ENCODE measurements at places on chromosomes 4 and X.

GRCh38 chr4:55865228-55865806, 11.9 kb downstream of the EXOC1 start:
- DNase-seq, result no peak

GRCh38 chr4:10007793-10008608, 13.3 kb downstream of the SLC2A9 start:
- DNase-seq, result no peak

DNA sequence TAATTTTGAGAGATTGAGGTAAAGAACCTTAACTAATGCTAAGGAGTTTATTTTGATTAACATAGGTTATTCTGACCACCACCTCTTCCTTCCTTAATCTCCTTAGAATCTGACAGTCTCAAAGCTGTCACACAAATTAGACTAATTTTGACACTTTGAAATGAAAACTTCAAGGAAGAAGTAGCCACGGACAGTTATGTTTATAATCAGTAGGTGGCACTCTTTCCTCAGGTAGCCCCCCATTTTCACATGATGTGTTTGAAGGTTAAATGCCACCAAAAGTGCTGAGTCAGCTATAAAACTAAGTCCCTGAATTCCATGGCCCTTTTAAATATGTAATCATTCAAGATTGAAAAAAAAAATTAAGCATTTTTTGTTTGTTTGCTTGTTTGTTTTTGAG, 22.4 kb downstream of the TMEM33 start:
- peak; percentile 52 for DNase-seq

- no peak for DNase-seq
These were observed 103.5 kb upstream of the VEGFC start for GRCh38 chr4:176896211-176896610.

- no peak for DNase-seq
These were observed 27.7 kb downstream of the PDGFRA start for GRCh38 chr4:54256491-54257486.

GRCh38 chr4:98421111-98421510, 159.9 kb downstream of the RAP1GDS1 start:
- DNase-seq, result no peak

DNA sequence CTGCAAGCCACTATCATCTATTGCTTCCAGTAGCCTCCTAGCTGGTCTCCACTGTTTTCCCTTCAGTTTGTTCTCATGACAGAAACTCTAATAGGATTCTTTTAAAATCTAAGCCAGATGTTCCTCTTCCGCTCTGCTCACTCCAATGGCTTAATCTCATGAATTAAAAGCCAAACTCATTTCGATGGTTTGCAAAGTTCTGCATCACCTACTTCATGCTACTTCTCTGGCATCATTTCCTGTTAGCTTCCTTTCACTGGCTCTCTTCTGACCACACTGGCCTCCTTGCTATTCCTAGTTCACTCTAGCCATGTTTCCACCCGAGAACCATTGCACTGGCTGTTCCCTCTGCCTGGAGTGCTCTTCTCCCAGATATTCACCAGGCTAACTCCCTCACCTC, 102.0 kb upstream of the LSM6 start:
- DNase-seq, result no peak

DNA sequence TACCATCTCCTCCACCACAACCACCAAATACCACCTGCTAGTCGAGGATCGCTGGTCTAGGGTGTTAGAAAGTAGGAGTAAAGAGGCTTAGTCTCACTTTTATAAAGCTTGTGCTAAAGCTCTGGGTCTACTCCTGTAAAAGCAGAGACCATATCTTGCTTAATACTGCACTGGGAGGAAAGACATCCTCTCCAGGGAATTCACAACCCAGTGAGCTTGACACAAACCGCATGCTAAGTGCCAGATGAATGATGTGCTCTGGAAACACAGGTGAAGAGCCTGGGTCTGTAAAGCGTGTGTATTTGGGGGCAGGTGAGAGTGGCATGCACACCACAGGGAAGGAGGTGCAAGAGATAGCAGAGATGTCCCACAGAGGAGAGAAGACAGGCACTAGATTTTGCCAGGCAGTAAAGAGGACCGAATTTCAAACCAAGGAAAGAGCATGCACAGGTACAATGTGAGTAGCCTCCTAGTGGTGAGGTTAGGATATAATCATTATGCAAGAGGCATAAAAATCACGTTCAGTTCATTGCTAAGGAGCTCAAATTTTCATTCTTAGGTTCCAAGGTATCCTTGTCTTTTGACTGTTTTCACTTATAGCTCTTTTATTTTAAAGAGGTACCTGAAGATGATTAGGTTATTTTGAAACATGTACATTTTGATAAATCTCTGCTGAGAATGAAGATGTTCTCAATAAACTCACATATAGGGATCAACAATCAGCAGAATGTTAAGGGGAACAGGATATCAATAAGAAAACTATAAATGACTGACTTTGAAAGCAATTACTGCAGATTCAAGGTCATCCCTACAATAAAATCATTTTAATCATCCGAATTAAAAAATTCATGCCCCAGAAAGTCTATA, 20.7 kb downstream of the TAPT1 start:
- no peak for DNase-seq

DNA sequence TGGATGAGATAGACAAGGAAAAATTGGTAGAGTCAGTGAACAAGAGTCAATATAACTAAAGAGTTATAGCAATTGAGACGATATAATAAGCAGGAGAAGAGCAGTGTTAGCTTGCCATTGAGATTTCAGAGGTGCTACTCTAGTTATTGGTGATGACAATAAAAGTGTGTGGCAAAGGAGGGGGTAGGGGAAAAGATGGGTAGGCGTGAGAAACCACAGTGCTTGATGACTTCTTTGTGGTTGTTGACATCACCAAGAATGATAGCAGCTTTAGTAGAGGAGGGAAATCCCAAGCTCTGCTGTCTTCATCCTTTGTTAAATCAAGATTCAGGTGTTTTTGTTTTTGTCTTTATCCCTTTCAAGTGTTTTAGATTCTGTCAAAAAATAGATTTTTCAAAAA, 179.9 kb upstream of the PPP3CA start:
- peak; percentile 22 for DNase-seq

DNA sequence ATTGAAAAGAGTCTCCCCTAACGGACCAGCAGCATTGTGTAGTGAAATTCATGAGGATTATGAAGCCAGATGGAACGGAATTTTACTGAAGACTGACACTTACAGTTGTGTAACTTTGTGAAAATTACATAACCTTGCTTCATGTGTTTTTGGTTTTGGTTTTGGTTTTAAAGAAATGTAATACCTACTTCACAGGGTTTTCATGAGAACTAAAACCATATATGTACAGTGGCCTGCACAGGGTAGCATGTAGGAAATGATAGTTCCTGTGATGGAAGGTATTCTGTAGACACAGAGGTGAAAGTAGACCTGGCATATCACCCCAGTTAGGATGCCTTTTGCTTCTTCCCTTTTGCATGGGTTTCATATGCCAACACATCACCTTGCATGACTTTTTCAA, 247.0 kb downstream of the BANK1 start:
- no peak for DNase-seq

GRCh38 chr4:165654556-165654955, 218.5 kb upstream of the TLL1 start:
- DNase-seq, result no peak

- DNase-seq, result no peak
These were observed 183.6 kb upstream of the DKK2 start for GRCh38 chr4:107219681-107220080.

DNA sequence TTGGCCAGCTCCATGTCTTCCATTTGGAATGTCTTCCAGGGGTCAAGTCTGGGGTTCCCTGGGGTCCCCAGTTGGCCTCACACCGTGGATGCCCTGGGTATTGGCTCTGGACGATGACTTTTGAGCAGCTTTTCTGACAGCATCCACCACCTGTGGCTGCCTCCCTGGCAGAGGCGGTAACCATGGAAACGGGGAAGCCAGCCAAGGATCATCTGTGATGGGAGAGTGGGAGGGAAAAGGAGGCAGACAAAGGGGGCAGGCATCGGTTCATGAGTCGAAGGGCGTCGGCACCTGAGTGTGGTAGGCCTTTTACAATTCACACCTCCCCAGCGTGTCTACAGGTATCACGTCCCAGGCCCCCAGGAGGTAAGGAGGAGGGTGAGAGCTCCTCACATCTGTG, 152.2 kb downstream of the ASMT start:
- no peak for DNase-seq

- no peak for DNase-seq
These were observed 142.1 kb downstream of the PDGFRA start for GRCh38 chr4:54371173-54371572.

GRCh38 chr4:40579983-40580382, 49.7 kb downstream of the RBM47 start:
- DNase-seq, result no peak

DNA sequence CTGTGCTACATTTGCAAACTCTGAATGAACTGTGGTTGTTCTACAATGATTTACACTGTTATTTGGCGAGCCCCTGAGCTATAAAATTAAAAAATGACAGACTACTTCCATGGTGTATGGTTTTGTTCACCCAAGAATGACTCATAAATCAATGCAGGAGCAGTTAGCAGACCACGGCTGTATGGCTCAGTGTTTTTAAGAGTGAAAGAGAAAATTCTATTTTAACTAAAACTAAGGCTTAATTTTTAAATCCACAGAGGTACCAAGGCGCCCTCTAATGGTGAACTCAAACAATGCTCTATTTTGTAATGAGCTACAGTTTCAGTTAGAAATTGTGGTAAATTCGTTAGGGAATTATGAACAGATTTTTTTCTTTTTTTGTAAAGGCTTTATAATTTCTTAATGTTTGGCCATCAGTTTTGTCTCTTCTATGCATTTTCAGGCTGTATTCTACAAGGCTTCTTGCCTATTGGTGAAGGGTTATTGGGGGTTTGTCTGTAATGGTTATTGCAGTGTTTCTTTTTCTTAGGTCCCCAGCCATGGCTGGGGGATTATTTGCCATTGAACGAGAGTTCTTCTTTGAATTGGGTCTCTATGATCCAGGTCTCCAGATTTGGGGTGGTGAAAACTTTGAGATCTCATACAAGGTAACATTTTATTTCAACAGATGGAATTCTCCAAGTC, 32.5 kb downstream of the HMGB2 start:
- no peak for DNase-seq

GRCh38 chrX:276581-277201, 4.5 kb upstream of the PLCXD1 start:
- no peak for DNase-seq

DNA sequence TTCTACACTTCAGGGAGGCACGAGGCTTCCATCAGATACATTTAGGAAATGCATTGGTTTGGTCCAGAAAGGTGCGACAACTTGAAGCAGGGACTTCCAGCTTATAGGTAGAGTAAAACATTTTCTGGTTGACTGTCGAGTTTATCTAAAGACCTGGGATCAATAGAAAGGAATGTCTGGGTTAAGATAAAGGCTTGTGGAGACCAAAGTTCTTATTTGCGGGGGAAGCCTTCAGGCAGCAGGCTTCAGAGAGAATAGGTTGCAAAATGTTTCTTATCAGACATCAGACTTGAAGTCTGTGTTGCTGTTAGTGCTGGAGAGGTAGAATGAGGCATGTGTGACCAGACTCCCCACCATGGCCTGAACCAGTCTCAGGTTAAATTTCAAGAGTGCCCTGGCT, 190.3 kb downstream of the TRIML1 start:
- no peak for DNase-seq

DNA sequence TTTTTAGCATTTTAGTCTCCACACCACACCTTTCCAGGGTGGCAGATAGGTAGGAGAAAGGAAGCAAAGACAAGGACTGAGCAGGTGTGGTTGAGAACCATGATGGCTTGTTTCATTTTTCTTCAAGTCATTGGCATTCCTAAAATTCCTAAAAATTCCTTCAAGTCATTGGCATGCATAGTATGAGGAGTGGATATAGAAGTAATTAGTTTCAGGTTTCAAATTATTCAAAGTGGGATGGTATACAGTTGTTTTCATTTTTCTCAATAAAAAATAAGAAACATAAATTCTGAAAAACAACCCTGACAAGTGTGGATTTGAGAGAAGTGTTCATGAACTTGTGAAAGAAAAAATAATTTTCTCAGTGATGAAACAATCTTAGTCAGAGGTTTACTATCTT, 22.3 kb upstream of the HERC3 start:
- DNase-seq, result no peak

GRCh38 chr4:1049591-1049905, 38.1 kb downstream of the FGFRL1 start:
- DNase-seq, result no peak

DNA sequence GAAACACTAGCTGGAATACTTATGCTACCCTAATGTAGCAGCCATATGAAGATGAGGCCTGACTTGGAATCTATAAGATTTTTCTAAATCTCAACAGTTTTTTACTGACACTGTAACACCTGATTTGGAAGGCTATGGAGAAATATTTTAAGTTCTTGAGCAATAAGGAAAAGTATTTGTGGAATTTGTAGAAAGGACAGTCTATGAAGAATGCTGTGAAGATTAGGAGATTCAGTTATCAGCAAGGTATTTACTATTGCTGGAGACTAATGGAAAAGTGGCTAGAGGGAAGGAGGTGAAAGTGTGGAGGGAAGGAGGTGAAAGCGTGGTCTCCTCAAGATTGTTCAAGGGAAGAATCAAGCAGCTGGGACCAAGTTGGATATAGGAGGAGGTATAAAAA, 190.0 kb upstream of the EMCN start:
- DNase-seq, result no peak

- DNase-seq, result no peak
These were observed 246.8 kb upstream of the NWD2 start for GRCh38 chr4:36997727-36998126.

GRCh38 chr4:181661923-181662322, 581.3 kb upstream of the TENM3 start:
- DNase-seq, result no peak

DNA sequence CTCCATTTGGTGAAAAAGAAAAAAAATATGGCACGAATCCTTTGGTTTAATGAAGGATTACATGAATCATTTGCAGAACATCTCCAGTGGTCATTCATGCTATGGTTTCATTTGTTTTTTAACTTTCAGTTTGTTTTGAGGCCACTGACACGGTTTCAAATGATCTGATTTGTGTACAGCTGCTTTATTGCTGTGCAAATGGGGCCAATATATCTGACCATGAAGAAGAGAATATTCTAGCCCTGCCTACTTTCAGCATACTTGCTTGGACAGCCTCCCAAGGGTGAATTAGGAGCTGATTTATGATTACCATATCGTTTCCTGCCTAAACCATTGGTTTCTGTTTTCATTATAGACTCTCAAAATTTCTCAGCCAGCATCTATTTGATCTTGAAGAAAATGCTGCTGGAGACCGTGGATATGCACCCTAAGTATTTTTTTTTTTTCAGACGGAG, 30.7 kb downstream of the SPARCL1 start:
- no peak for DNase-seq

- no peak for DNase-seq
These were observed 83.4 kb downstream of the KIT start for GRCh38 chr4:54741202-54741601.

GRCh38 chr4:168541266-168541953, 44.6 kb downstream of the PALLD start:
- no peak for DNase-seq

- no peak for DNase-seq
These were observed 25.8 kb downstream of the OTUD4 start for GRCh38 chr4:145154573-145154972.

GRCh38 chrX:111483881-111484280, 27.6 kb upstream of the SERTM2 start:
- no peak for DNase-seq

GRCh38 chr4:78800965-78801364, 24.8 kb downstream of the BMP2K start:
- DNase-seq, result no peak
